ENCODE measurements at places on chromosomes 6 and 20.

DNA sequence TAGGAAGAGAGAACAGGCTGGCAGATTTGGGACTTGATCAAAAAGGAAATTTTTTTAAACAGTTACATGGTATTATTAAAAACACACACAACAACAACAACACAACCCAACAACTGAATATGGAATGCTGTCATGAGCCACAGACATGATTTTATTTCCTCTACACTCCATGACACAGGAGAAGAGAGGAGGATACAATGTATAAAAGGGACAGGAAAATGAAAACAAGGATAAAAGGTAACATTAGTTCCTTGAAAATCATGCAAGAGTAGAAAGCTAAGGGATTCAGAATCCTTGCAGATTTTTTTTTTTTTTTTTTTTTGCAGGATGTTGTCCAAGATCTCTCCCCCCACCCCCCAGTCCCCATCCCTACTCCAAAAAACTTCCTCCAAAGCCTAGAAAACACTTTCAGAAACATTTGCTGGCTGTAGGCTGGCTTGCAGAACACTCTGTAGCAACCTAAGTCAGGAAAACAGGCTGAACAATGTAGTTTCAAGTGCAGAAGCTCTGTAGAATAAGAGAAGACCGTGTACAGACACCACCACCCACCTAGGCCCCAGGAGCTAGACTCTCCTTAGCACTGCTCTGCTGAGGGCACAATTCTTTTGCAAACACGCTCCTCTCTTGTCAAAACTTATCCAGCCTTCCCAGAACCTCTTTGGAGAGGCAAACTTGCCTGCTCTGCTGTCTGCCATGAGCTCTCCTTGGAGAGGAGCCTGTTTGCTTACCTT is 845 bp downstream of the ZMYND8 start:
- peak; percentile 34 for DNase-seq

DNA sequence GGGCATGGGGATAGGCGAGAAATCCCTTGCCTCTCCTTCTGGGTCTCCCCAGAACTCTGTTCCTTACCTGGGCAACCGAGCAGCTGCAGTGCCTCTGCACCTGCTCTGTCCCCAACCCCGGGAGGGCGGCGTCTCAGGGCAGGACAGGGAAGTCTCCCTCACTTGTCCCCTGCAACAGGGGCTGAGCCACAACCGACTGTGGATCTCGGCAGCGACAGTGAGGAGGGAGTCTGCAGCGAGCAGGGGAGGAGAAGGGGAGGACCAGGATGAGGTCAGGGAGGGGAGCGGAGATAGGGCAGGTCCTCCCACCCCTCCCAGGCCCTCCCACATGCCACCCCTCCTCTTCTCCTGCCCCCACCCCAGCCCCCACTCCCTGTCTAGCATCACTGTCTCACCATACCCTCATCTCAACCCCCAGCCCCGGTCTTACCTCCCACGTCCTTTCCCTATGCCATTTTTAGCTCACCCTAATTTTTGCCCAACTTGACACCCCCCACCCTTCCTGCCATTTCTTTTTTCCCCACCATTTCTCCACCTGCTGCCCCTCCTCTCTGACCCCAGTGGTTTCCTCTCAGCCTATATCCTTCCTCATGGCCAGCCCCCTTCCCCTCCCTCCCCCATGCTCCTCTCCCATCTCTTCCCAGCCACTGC is at the start of gene TNXB:
Gene TNXB (minus strand): TSS at position 225 of the 651 bp plus-strand sequence. CDS start 11,140 bp downstream, outside the sequence.
- no peak for DNase-seq

- DNase-seq: no peak
Measured at GRCh38 chr6:8336406-8337057, 98.8 kb downstream of the SLC35B3 start.

- no peak for DNase-seq
Measured at GRCh38 chr20:17179840-17180239, 47.0 kb upstream of the PCSK2 start.

- peak; percentile 38 for DNase-seq
Measured at GRCh38 chr20:59571551-59572314, 32.6 kb upstream of the PHACTR3 start.

Measured in iris pigment epithelial cell (primary cell).